Stomach (tissue), 19 donors: ENCODE measurements at places on chromosomes 5 and 9. TPM values are rescaled to one million over a fixed set of nuclear protein-coding genes. Genes with fewer than 3 reads are reported as not detected.

The TMEM245 gene
- 60.9 TPM for total RNA-seq

DNA sequence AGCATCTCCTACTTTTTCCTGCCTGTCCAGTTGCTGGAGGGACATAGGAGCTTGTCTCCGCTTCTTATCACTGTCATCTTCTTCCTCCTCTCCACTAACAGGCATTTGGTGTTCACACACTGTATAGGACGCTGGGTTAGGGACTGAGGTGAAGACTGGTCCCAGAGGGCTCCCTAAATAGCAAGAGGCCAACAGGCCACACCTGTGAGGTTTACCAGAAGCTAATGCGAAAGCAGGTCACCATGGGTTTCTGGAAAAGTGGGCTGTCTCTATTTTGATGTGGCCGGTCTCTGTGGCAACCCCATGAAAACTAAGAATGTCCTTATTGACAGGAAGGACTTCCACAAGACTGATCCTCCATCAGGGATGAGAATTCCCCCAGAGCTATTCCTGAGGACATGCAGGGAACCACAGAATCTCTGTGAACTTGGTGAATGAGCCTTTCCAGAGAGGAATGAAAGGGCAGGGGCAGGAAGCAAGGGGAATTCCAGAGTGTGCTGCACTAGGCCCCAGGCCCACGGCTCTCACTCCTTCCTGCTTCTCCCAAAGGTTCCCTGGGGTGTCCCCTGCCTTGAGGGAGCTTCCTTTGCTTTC is 61.7 kb downstream of the DAP start:
- no peak overlapping the region for H3K4me3 ChIP-seq
- no peaks in the 10 kb centered on the region for H3K27me3 ChIP-seq
- H3K4me1 ChIP-seq, result peaks cover 34% of the 10 kb centered on the region

The CRB2 gene
- not detected for total RNA-seq

DNA sequence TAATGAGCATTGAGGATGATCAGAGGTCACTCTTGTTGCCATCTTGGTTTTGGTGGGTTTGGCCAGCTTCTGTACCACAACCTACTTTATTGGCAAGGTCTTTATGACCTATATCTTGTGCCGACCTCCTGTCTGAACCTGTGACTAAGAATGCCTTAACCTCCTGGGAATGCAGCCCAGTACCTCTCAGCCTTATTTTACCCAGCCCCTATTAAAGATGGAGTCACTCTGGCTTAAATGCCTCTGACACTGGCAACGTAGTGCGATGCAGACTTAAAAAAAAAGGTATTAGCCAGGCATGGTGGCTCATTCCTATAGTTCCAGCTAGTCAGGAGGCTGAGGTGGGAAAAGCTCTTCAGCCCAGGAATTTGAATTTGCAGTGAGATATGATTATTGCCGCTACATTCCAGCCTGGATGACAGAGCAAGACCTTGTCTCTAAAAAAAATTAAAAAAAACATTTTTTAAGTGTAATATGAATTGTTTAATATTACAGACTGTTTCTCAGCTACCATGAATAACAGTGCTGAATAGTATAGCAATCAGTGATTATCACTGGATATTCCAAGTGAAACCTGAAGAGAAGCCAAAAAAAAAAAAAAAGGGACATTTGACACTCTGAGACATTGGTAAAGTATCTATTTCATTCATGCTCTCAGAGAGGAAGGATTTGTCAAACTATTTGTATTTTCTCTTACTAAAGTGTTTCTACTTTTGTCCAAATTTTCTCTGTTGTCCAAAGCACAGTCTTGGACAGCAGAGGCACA is 18.3 kb upstream of the STOM start:
- no peaks in the 10 kb centered on the region for H3K27me3 ChIP-seq
- H3K36me3 ChIP-seq, result no peaks in the 10 kb centered on the region
- no peak overlapping the region for H3K4me3 ChIP-seq
- H3K27ac ChIP-seq, result no peak overlapping the region
- no peak for DNase-seq
- peaks cover 2% of the 10 kb centered on the region for H3K4me1 ChIP-seq

DNA sequence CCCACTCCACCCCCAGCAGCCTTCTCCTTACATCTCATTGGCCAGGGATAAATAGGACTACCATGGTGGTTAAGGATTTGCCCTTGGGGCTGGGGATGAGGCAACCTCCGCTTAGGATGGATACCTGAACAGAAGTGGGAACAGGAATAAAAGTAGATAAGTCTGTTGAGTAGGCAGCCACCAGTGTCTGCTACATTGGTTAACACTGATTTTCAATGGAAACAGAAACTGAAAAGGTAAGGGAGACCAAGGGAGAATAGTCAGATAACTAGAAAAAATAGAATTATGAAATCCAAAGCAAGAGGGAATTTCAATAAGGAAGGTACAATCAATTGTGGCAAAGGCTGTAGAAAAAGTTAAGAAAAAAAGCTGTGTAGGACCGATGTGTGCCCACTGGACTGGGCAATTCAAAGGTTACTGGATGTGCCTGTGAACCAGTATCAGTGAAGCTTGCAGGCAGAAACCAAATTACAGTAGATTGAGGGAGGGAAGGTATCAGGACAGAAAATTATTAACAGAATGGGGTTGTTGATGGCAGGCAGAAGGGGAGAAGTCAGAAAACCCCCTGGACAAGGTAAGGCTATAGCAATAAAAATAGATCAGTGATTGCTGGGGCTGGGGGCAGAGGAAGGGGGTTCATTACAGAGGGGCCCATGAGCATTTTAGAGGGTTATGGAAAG is 48.7 kb downstream of the DNAJC21 start:
- no peaks in the 10 kb centered on the region for H3K4me1 ChIP-seq
- no peak for DNase-seq
- no peaks in the 10 kb centered on the region for H3K27me3 ChIP-seq

GRCh38 chr5:5822729-5823257 is 400.3 kb downstream of the ICE1 start:
- no peaks in the 10 kb centered on the region for H3K36me3 ChIP-seq
- H3K4me1 ChIP-seq, result peaks cover 8% of the 10 kb centered on the region
- no peaks in the 10 kb centered on the region for H3K27me3 ChIP-seq
- H3K27ac ChIP-seq, result no peak overlapping the region
- no peak overlapping the region for H3K4me3 ChIP-seq

- no peaks in the 10 kb centered on the region for H3K27me3 ChIP-seq
- peaks cover 20% of the 10 kb centered on the region for H3K4me1 ChIP-seq
- H3K4me3 ChIP-seq, result no peak overlapping the region
- no peak overlapping the region for H3K27ac ChIP-seq
These were observed 103.4 kb downstream of the PIP5K1B start for GRCh38 chr9:68808338-68808890.

- peak overlapping the region; percentile 56 for H3K4me3 ChIP-seq
- peaks cover 76% of the 10 kb centered on the region for H3K4me1 ChIP-seq
- peak; percentile 73 for DNase-seq
- H3K36me3 ChIP-seq, result no peaks in the 10 kb centered on the region
These were observed 671 bp downstream of the LRRC26 start for GRCh38 chr9:137168904-137169856.

DNA sequence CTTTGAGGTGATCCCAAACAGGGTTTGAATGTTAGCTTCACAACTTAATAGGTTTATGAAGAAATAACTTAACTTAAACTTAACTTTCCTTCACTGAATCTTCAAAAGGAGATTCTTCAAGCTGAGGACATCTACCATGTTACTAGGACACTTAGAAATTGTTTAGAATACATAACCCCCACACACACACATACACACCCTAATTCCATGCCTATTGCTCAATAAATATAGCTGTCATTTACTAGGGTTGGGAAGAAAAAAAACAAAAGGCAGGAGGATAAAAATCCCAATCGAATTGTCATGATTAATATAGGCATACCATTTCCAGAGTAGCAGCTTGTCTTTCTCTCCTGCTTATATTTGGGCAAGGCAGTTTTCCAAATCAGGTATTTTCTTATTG is 68.3 kb downstream of the ALDH1A1 start:
- no peaks in the 10 kb centered on the region for H3K27me3 ChIP-seq
- DNase-seq, result no peak
- H3K27ac ChIP-seq, result no peak overlapping the region
- H3K36me3 ChIP-seq, result peaks cover 9% of the 10 kb centered on the region
- peaks cover 5% of the 10 kb centered on the region for H3K4me1 ChIP-seq

GRCh38 chr5:40736103-40736875 is 19.5 kb downstream of the TTC33 start:
- no peak overlapping the region for H3K27ac ChIP-seq
- peaks cover 29% of the 10 kb centered on the region for H3K4me1 ChIP-seq
- H3K36me3 ChIP-seq, result peaks cover 3% of the 10 kb centered on the region

DNA sequence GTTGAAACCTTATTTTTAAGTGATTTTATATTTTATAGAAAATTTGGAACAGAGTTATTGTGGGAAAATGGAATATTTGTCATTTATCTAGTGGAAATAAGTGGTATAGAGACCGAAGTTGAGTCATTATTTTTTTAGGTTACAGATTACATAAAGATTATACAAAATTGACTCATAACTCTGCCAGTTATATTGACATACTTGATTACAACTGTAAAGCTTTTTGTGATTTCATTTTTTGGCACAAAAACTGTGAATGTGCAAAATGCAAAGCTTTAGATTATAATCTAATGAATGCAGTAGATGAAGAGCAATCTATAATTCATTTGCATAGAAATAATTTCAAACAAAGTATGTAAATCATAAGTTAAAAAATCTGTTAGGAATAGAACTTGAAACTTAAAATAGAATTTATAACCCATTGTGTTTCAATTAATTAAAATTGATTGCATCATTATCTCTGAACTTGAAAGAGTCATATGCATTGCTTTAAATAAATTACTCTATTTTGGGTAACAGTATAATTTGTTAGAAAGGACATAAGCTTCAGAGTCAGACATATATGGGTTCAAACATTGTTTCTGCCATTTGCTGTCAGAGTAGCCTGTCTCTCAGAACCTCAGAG is 280.4 kb downstream of the FER start:
- H3K4me1 ChIP-seq, result no peaks in the 10 kb centered on the region
- H3K4me3 ChIP-seq, result no peak overlapping the region
- H3K27ac ChIP-seq, result no peak overlapping the region
- H3K27me3 ChIP-seq, result no peaks in the 10 kb centered on the region
- DNase-seq, result no peak
- peaks cover 9% of the 10 kb centered on the region for H3K36me3 ChIP-seq

DNA sequence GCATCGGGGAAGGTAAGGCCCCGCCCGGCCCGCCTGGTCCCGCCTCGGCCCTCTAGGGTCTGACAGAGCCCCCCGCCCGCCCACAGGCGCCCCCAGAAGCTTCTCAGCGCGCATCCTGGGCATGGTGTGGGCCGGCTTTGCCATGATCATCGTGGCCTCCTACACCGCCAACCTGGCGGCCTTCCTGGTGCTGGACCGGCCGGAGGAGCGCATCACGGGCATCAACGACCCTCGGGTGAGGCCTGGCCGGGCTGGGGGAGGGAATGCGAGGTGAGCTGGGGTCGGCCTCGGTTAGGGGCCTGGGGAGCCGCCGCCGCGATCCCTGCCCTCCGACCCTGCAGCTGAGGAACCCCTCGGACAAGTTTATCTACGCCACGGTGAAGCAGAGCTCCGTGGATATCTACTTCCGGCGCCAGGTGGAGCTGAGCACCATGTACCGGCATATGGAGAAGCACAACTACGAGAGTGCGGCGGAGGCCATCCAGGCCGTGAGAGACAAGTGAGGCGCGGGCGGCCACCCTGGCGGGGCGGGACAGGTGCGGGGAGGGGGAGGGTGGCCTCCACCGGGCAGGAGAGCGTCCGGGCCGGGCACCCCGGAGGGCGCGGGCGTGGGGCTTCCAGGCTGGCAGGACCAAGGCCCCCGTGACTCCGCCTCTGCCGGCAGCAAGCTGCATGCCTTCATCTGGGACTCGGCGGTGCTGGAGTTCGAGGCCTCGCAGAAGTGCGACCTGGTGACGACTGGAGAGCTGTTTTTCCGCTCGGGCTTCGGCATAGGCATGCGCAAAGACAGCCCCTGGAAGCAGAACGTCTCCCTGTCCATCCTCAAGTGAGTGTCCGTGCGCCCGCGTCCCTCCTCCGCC is 7.1 kb downstream of the LRRC26 start:
- H3K27me3 ChIP-seq, result peaks cover 100% of the 10 kb centered on the region
- peak overlapping the region; percentile 28 for H3K4me3 ChIP-seq
- DNase-seq, result peak; percentile 71
- peaks cover 37% of the 10 kb centered on the region for H3K4me1 ChIP-seq

GRCh38 chr9:136616948-136617695 is 45.6 kb upstream of the EGFL7 start:
- H3K4me1 ChIP-seq, result peaks cover 30% of the 10 kb centered on the region
- no peaks in the 10 kb centered on the region for H3K27me3 ChIP-seq
- H3K36me3 ChIP-seq, result no peaks in the 10 kb centered on the region
- no peak overlapping the region for H3K27ac ChIP-seq
- DNase-seq, result no peak

- peak; percentile 65 for DNase-seq
- H3K4me3 ChIP-seq, result peak overlapping the region; percentile 54
These were observed 2.1 kb downstream of the CA9 start for GRCh38 chr9:35675732-35676392.

DNA sequence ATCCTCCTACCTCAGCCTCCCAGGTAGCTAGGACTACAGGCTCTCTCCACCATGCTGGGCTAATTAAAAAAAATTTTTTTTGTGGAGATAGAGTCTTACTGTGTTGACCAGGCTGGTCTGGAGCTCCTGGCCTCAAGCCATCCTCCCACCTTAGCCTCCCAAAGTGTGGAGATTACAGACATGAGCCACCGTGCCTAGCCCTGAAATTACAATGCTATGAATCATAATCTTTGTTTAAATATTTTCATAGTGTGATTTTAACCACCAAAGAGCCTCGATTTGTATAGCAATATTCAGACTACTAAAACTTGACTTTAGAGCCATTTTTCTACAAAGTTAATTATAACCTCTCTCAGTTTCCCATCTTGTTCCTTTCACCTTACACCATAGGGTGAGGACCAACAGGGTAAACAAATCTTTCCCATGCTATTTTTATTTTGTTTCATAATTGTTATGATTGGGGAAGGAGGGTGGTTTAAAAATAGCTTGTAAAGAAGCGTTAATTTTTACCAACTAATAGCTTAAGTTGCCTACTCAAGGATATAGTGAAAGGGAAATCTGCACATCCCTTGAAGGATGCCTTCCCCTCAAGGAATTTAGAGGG is 32.7 kb downstream of the UBE2D2 start:
- H3K27ac ChIP-seq, result peak overlapping the region; percentile 42
- no peak overlapping the region for H3K4me3 ChIP-seq
- peaks cover 68% of the 10 kb centered on the region for H3K4me1 ChIP-seq
- peaks cover 2% of the 10 kb centered on the region for H3K36me3 ChIP-seq
- H3K27me3 ChIP-seq, result no peaks in the 10 kb centered on the region
- DNase-seq, result peak; percentile 18

- no peak overlapping the region for H3K4me3 ChIP-seq
- no peaks in the 10 kb centered on the region for H3K4me1 ChIP-seq
- no peaks in the 10 kb centered on the region for H3K27me3 ChIP-seq
- H3K27ac ChIP-seq, result no peak overlapping the region
These were observed 12.7 kb downstream of the CSF2 start for GRCh38 chr5:132086277-132086794.

The OR2V2 gene
- total RNA-seq, result not detected

GRCh38 chr5:160694896-160695295 is 157.1 kb downstream of the ATP10B start:
- H3K4me3 ChIP-seq, result no peak overlapping the region
- H3K27me3 ChIP-seq, result no peaks in the 10 kb centered on the region
- no peaks in the 10 kb centered on the region for H3K36me3 ChIP-seq
- DNase-seq, result no peak
- H3K27ac ChIP-seq, result no peak overlapping the region

GRCh38 chr5:85168474-85168873 is 783.8 kb upstream of the EDIL3 start:
- no peak for DNase-seq
- no peak overlapping the region for H3K4me3 ChIP-seq
- H3K36me3 ChIP-seq, result no peaks in the 10 kb centered on the region
